Activated naive CD8-positive, alpha-beta T cell treated with anti-CD3 and anti-CD28 coated beads for 36 hours (primary cell): ENCODE measurements at places on chromosomes 12 and 14. TPM values are rescaled to one million over a fixed set of nuclear protein-coding genes. Genes with fewer than 3 reads are reported as not detected.

The CISTR gene
- total RNA-seq: not detected

The TMEM229B gene
- total RNA-seq: 3.1 TPM

The ACOT4 gene
- total RNA-seq: 2.4 TPM

The KRT78 gene
- total RNA-seq: not detected

The VPS33A gene
- total RNA-seq: 35.7 TPM

The ZDHHC22 gene
- total RNA-seq: not detected

The ADCY6 gene
- total RNA-seq: not detected

GRCh38 chr14:73877790-73878189 is 8.9 kb upstream of the ZNF410 start:
- no peaks in the 10 kb centered on the region for H3K27me3 ChIP-seq
- no peaks in the 10 kb centered on the region for H3K4me1 ChIP-seq
- H3K4me3 ChIP-seq: no peak overlapping the region
- H3K27ac ChIP-seq: no peak overlapping the region
- DNase-seq: no peak

GRCh38 chr12:57580466-57580795 is 10.6 kb upstream of the PIP4K2C start:
- H3K36me3 ChIP-seq: no peaks in the 10 kb centered on the region
- H3K27ac ChIP-seq: no peak overlapping the region
- peaks cover 5% of the 10 kb centered on the region for H3K27me3 ChIP-seq
- H3K4me1 ChIP-seq: peaks cover 4% of the 10 kb centered on the region
- H3K4me3 ChIP-seq: no peak overlapping the region

GRCh38 chr14:72084935-72085334 is 152.7 kb downstream of the RGS6 start:
- no peak for DNase-seq
- H3K27me3 ChIP-seq: peaks cover 27% of the 10 kb centered on the region
- no peaks in the 10 kb centered on the region for H3K4me1 ChIP-seq
- H3K27ac ChIP-seq: no peak overlapping the region
- H3K36me3 ChIP-seq: no peaks in the 10 kb centered on the region

GRCh38 chr14:103910984-103911383 is 17.3 kb upstream of the TDRD9 start:
- peaks cover 19% of the 10 kb centered on the region for H3K4me1 ChIP-seq
- H3K27ac ChIP-seq: no peak overlapping the region
- no peak for DNase-seq
- H3K36me3 ChIP-seq: peaks cover 14% of the 10 kb centered on the region
- no peaks in the 10 kb centered on the region for H3K27me3 ChIP-seq

DNA sequence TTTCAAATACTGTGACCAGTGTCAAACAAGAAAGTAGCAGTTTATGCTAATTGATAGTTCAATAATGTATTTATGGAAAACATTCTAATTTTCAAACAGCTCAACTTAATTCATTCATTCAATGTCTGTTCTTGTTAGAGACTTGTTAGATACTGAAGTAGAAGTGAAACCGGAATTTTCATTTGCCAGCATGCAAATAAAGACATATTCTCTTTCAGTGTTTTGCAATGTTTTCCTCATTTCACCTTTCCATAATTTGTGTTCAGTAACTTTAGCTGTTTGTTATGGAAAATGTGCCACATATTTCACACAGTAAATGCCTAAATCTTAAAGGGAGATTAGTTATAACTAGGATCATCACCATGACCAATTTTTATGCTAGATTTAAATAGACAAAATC is 21.2 kb downstream of the TAS2R50 start:
- H3K36me3 ChIP-seq: peaks cover 20% of the 10 kb centered on the region
- no peak overlapping the region for H3K27ac ChIP-seq
- no peaks in the 10 kb centered on the region for H3K27me3 ChIP-seq
- H3K4me3 ChIP-seq: no peak overlapping the region
- H3K4me1 ChIP-seq: peaks cover 12% of the 10 kb centered on the region

- H3K4me1 ChIP-seq: peaks cover 14% of the 10 kb centered on the region
- H3K27ac ChIP-seq: no peak overlapping the region
- H3K36me3 ChIP-seq: peaks cover 2% of the 10 kb centered on the region
- H3K4me3 ChIP-seq: no peak overlapping the region
- no peaks in the 10 kb centered on the region for H3K27me3 ChIP-seq
These were observed 86.6 kb downstream of the KDM2B start for GRCh38 chr12:121494093-121494787.

- DNase-seq: no peak
- H3K36me3 ChIP-seq: no peaks in the 10 kb centered on the region
- peaks cover 24% of the 10 kb centered on the region for H3K4me1 ChIP-seq
- H3K27ac ChIP-seq: peak overlapping the region; percentile 85
These were observed 372.4 kb upstream of the OR4E1 start for GRCh38 chr14:22046063-22046462.

DNA sequence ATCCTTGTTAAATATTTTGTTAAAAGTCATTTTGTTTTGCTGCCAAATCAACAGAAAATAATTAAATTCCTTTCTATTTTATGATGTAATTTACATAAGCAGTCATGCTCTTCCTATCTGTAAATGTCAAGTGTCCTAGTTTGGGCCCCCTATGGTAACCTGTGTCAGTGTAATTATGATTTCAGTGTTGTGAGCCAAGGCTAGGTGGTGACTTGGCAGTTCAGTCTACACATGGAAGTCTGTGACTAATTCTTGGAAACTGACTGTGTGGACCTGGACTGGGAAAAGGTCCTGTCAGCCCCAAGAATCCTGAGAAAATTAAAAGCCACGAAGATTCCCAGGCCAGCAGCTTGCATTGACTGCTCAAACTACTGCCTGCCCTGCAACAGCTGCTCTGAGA is 371.0 kb downstream of the FUT8 start:
- no peaks in the 10 kb centered on the region for H3K27me3 ChIP-seq
- H3K36me3 ChIP-seq: no peaks in the 10 kb centered on the region
- H3K4me3 ChIP-seq: no peak overlapping the region
- no peak overlapping the region for H3K27ac ChIP-seq
- no peaks in the 10 kb centered on the region for H3K4me1 ChIP-seq

DNA sequence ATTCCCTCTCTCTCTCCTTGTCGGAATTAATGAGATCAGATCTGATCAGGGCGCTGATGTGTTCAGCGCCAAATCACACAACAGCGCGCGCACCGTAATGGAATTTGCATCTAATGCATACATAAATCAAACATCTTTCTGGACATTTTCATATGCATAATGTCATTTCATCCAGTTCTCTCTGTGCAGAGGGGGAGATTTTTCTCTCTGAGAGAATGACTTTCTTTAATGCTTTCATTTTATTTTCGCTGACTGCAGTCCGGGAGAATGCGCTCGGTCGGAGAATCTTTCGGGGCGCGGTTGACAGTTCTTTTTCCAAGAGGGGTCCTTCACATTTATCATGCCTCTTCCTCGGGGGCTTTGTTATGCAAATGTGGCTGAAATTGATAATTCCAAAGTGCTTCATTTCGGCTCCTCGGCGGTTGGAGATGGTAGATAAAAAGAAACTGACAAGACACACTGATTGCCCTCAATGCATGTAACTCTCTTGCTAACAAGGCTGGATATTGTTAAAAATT is 615.9 kb downstream of the VRK1 start:
- no peaks in the 10 kb centered on the region for H3K36me3 ChIP-seq
- H3K27ac ChIP-seq: no peak overlapping the region
- peaks cover 18% of the 10 kb centered on the region for H3K4me1 ChIP-seq

DNA sequence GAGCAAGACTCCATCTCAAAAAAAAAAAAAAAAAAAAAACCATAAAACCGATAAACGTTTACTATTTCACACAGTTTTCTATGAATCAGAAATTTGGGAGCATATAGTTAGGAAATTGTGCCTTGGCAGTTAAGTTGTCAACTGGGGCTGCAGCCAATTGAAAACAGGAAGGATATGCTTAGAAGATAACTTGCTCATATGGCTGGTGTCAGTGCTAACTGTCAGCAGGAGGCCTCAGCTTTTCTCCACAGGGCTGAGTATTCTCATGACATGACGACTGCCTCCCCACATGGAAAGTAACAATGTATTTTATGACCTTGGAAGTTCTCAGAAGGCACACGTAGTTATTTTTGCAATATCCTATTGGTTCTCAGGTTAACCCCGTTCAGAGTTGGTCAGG is 29.6 kb upstream of the OR5AU1 start:
- H3K27me3 ChIP-seq: peaks cover 5% of the 10 kb centered on the region
- no peaks in the 10 kb centered on the region for H3K36me3 ChIP-seq
- H3K4me1 ChIP-seq: no peaks in the 10 kb centered on the region
- no peak overlapping the region for H3K4me3 ChIP-seq

- peak overlapping the region; percentile 37 for H3K4me3 ChIP-seq
- DNase-seq: no peak
- no peak overlapping the region for H3K27ac ChIP-seq
- H3K36me3 ChIP-seq: peaks cover 10% of the 10 kb centered on the region
- H3K4me1 ChIP-seq: peaks cover 44% of the 10 kb centered on the region
- no peaks in the 10 kb centered on the region for H3K27me3 ChIP-seq
These were observed 2.2 kb downstream of the ATP6V1D start for GRCh38 chr14:67357186-67357968.

GRCh38 chr12:53714004-53714403 is 13.2 kb downstream of the CALCOCO1 start:
- H3K27me3 ChIP-seq: no peaks in the 10 kb centered on the region
- no peak overlapping the region for H3K27ac ChIP-seq
- H3K4me3 ChIP-seq: no peak overlapping the region
- H3K4me1 ChIP-seq: no peaks in the 10 kb centered on the region

GRCh38 chr14:105368426-105368825 is 29.9 kb upstream of the TEX22 start:
- H3K4me3 ChIP-seq: no peak overlapping the region
- peaks cover 8% of the 10 kb centered on the region for H3K4me1 ChIP-seq
- no peak overlapping the region for H3K27ac ChIP-seq
- no peaks in the 10 kb centered on the region for H3K27me3 ChIP-seq
- no peak for DNase-seq

DNA sequence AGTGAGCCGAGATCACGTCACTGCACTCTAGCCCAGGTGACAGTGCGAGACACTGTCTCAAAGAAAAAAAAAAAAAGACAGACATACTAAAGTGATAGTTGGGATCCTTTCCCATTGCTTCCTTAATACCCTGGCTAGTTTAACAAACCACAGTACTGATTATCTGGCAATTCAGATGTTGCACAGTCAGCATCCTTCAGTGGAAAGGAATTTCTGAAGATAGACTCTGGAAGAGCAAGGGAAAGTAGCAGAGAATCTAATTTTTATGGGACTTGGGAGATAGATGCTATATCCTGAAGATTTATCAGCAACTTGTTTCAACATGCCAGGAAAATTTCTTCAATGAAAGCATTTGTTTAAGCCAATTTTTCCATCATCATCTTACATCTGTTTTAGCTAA is 6.5 kb upstream of the PPFIBP1 start:
- H3K36me3 ChIP-seq: no peaks in the 10 kb centered on the region
- H3K27ac ChIP-seq: no peak overlapping the region
- DNase-seq: no peak

DNA sequence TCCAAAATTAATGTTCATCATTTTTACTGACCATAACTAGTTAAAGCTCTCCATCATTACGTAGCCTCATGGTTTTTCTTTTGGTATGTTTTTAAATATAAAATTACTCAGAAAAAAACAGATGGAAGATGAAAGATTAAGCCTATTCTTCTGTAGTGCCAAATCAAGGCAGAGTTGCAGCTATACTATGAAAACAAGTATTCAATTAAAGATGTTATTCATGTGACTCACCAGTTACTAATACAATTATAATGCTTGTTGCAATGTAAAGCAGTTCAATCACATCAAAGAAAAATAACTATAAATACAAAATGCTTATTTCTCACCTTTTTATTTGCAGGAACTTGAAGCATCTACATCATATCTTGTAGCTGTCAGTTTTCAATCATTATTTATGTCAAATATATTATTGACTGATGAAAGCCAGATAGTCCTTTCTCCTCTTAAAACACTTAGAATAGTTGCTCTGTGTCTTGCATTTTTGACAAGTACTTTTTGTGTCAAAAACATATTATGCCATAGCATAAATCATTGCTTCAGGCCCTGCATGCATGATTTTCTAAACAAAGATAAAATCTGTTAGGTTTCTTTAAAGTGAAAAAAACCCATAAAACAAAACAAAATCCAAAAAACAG is 36.0 kb upstream of the TRHDE start:
- no peaks in the 10 kb centered on the region for H3K27me3 ChIP-seq
- no peak overlapping the region for H3K27ac ChIP-seq

DNA sequence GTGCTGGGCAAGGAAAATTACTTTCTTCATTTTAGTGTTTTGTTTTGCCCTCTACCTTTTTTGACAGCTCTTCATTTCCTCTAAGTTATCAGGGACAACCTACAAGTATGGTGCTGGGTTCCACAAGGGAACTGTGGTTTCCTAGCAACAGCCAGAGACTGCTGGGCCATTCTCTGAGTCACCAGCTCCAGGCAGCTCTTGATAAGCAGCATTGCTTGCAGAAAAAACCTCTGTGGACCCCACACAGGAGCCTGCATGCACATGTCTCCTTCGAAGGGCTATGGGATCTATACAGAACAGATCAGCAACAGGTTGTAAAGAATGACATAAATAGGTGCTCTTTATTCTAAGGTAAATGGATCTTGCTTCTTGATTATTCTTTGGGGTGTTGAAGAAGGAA is 81.0 kb upstream of the CCDC196 start:
- no peaks in the 10 kb centered on the region for H3K27me3 ChIP-seq
- H3K4me1 ChIP-seq: peaks cover 5% of the 10 kb centered on the region
- H3K27ac ChIP-seq: no peak overlapping the region
- no peak for DNase-seq
- H3K4me3 ChIP-seq: no peak overlapping the region

DNA sequence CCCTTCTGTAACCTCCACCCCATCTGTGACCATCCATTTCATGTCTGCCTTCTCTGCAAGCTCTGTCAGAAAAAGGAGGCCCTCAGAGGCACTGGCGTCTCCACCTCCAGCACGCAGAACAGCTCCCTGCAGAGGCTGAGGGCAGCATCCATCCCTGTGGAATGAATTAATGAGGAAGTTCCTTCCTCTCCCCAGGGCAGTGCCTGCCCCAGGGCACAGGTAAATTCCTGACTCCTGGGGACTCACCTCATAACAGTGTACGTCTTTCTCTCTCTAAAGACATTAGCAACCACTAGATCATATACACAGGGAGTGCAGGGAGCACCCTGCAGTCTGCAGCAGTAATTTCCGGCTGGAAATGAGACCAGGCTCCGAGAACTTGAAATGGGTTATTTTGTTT is 155.0 kb upstream of the TMEM132C start:
- no peak overlapping the region for H3K4me3 ChIP-seq
- no peaks in the 10 kb centered on the region for H3K4me1 ChIP-seq
- no peaks in the 10 kb centered on the region for H3K36me3 ChIP-seq
- H3K27ac ChIP-seq: no peak overlapping the region

- H3K27me3 ChIP-seq: no peaks in the 10 kb centered on the region
- H3K4me3 ChIP-seq: no peak overlapping the region
- DNase-seq: no peak
- H3K4me1 ChIP-seq: peaks cover 6% of the 10 kb centered on the region
These were observed 5.6 kb downstream of the AGAP2 start for GRCh38 chr12:57732726-57733593.

DNA sequence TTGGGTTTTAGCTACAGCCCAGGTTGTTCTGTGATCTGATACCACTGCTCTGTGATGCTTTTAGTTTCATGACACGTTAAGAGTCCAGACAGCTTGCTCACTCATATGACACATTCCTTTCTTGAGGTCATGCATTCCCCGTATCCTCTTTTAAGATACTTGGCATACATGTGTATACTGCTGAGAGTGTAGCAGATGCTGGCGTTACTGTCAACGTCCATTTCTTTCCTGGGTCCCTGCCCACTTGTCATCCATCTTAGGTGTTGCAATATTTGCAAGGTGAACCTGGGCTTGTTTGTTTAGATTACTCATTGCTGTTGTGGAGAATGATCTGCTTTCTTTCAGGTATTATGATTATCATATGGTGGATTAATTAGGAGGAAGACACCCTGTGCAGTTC is 9.1 kb upstream of the EMP1 start:
- DNase-seq: no peak
- no peak overlapping the region for H3K4me3 ChIP-seq
- H3K27me3 ChIP-seq: peaks cover 4% of the 10 kb centered on the region
- no peak overlapping the region for H3K27ac ChIP-seq
